C1 segment of cervical spinal cord (tissue), 14 donors: ENCODE measurements at places on chromosomes 3 and 15.

DNA sequence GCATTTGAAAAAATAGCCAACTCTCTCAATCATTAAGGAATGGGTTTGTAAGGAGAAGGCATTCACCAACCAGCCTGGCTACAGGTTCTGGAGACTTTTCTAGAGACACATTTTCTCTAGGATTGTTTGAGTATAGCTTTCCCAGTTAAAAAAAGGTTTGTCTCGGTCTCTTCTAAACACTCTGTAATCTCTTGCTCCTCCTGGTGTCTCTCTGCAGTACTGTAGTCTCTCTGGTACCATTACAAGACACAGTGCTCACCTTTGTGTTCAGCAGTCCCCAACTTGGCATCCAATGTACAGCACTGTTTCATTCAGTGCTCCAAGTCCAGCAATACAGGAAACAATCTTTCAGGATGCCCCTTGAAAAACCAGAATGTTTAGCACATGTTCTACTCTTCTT lies 534.4 kb downstream of the ZNF385D start:
- no peak for DNase-seq

- no peak for DNase-seq
Measured at GRCh38 chr15:70761046-70761445, 2.3 kb downstream of the UACA start.

GRCh38 chr3:112253301-112253971 lies 40.6 kb downstream of the SLC9C1 start:
- no peak for DNase-seq

DNA sequence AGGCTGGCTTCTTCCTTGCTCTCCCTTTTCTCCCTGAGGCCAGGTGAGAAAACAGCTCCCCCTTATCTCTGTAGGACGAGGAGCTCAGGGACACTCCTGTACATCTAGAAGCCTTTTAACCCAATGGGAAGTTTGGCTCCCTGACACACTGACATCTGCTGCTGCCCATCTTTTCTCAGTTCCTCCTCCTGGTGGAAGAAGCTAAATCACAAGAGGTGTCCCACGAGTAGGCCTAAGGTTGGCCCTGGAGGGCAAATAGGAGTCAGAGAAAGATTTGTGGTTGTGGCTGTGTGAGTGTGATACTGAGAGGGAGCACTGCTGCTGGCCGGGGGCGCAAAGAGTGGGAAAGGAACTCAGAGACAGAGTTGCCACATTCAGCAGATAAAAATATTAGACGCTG lies 49.5 kb downstream of the ARHGAP31 start:
- no peak for DNase-seq

GRCh38 chr3:152472672-152472954 lies 203.9 kb downstream of the MBNL1 start:
- no peak for DNase-seq

DNA sequence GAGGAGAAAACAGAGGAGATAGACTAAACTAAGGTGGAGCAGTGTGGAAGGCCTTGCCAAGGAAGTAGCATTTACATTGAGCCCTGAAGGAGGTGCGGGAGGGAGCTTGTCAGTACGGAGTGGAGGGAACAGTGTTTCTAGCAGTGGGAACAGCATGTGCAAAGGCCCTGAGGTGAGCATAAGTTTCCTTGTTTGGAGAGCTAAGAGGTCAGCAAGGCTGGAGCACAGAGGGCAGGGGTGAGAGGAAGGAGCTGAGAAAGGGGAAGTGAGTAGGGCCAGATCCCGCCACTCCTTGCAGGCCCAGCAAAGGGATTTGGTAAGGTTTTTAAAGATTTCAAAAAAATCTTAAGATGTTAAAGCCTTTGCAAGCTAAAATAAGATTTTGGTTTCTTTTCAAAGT lies 70.1 kb downstream of the HMCES start:
- DNase-seq: no peak

GRCh38 chr15:35281515-35281914 lies 196.4 kb upstream of the NANOGP8 start:
- DNase-seq: no peak

- DNase-seq: no peak
Measured at GRCh38 chr3:104696470-104696869, 670.2 kb upstream of the ALCAM start.

GRCh38 chr3:37147666-37148065 lies 26.7 kb downstream of the LRRFIP2 start:
- no peak for DNase-seq

DNA sequence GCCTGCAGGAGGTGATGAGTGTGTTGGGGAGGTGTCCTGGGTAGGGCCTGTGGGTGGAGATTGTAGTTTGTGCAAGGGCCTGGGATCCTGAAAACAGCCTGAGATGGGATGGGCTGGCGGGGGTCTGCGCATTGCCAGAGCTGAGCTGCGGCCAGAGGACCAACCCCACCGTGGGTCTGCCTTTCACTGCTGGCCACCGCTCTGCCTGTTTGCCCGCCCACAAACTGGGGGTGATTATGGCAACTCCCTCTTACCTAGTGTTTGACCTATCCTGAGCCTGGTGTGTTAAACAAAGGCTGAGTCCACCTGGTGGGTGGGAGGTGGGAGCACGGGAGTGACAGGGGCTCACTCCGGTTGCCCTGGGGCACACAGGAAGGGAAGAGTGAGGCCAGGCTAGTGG lies 9.8 kb downstream of the ABTB1 start:
- no peak for DNase-seq

DNA sequence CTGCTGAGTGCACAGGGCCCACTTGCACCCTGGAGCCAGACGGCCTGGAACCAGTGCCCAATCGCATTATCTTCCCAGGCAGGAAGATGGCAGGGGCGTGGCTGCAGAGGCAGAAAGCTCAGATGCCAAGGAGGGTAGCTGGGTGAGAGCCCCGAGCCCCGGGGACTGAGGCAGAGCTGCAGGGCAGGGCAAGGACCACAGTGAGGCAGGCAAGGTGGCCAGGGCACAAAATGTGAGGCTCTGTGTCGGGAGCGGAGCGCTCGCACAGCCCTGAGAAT lies 1.6 kb upstream of the CCDC33 start:
- DNase-seq: no peak

DNA sequence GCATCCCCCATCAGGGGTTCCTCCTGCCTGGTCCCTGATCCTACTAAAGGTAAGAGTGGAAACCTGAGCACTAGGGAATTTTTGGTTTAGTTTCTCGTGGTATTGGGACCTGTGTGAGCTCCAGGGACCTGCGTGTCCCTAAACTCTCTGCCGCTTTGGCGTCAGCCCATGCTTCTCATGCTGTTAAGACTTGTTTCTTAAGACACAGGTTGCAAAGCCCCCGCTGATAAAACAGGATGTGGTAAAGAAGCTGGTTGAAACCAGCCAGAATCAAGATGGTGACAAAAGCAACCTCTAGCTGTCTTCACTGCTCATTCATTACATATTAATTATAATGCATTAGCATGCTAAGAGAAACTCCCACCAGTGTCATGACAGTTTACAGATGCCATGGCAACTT lies 64.6 kb downstream of the LYZL4 start:
- no peak for DNase-seq

- no peak for DNase-seq
Measured at GRCh38 chr15:26113296-26113695, 250.2 kb upstream of the ATP10A start.

- DNase-seq: no peak
Measured at GRCh38 chr15:66025972-66026371, 156.7 kb downstream of the RAB11A start.

GRCh38 chr3:12869035-12869621 lies 27.8 kb upstream of the RPL32 start:
- DNase-seq: no peak

GRCh38 chr3:186401556-186401955 lies 39.5 kb upstream of the DGKG start:
- DNase-seq: no peak

DNA sequence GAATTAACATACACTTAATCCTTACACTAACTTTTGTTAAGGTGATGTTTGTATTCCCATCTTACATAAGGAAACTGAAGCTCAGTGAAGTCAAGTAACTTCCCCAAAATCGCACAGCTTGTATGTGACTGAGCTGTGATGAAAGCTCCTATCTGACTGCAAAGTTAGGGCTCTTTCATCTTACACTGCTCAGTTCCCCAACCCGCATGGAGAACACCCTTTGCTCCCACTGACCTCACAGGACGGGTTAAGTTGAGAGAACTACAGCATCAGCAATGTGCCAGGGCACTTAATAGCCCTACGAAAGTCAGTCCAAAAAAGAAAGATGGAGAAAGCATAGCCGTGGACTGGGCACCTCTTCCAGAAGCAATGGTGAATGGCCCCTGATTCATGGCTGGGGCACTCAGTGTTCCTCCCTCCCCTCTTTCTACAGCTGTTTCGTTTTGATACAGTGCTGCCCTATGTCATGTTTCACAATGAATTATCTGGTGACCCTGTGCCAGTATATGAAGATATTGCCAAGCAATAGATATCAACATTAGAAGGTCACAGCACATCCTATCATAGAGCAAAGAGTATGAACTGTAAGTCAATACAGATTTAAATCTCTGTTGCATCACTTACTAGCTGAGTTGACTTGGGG lies 38.0 kb downstream of the CADPS start:
- no peak for DNase-seq

- DNase-seq: no peak
Measured at GRCh38 chr3:146160321-146160963, 542 bp downstream of the PLOD2 start.

DNA sequence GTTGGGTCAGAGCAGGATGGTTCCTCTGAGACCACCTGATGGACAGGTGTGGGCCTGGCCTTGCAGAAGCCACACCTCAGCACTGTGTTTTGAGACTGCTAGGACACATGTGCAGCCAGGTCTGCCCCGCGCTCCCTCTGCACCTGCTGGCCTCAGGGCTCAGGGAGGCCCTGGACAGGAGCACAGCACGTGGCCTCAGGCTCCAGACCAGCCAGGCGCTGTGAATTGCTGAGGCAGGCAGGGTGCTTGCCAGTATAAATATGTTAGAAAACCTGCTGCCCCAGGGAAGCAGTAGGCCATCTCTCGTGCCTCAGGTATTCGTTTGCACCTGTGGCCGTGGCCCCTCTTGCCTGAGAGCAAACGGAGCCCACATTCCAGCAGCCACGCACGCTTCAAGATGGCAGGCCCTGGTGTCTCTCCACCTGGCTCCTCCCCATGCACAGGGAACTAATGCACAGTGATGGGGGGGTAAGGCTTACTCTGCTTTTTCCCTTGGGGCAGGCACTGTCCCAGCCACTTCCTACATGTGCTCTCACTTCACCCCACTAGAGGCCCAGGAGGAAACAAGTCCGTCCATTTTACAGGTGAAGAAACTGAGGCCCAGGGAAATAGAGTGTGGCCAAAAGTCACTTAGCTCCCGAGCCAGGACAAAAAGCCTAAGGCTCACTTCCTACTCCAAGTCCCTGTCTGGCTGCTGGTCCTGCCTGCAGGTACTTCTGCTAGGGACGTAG lies 20.4 kb downstream of the SEC61A1 start:
- no peak for DNase-seq

DNA sequence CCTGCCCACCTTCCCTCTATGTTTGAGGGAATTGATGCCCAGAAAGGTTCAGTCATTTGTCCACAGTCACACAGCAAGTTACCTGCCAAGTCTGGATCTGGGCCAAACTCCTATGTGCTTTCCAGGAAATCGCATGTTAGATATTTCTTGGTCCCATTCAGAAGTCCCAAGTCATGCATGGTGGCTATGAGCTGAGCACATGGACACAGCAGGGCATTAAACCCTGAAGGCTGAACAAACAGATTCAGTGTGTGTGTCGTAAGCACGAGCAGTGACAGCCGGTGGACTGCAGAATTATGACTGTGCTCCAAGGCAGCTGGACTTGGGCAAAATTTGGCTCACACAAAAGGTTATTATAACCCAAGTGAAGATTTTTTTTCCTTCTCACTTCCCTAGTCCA lies 11.4 kb upstream of the SLC6A6 start:
- peak; percentile 36 for DNase-seq

GRCh38 chr15:82551646-82552247 lies 11.5 kb upstream of the RPS17 start:
- DNase-seq: no peak

- no peak for DNase-seq
Measured at GRCh38 chr3:154872074-154872473, 208.0 kb upstream of the MME start.

- no peak for DNase-seq
Measured at GRCh38 chr3:59876533-59877062, 826.8 kb upstream of the CFAP20DC start.

- no peak for DNase-seq
Measured at GRCh38 chr3:10876661-10877060, 60.6 kb downstream of the SLC6A11 start.

DNA sequence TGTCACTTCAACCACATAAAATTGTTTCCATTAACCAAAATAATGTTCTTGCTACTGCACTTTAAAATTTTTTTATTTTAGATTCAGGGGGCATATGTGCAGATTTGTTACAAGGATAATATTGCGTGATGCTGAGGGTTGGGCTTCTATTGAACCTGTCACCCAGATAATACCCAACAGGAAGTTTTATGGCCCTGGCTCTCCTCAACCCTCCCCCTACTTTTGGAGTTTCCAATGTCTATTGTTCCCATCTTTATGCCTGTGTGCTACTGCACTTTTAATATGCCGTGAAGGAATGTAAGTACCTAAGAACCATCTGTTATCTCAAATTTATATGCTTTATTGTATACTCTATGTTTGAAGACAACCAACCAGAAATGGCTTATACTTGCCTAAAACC lies 42.0 kb upstream of the IMPG2 start:
- DNase-seq: no peak

DNA sequence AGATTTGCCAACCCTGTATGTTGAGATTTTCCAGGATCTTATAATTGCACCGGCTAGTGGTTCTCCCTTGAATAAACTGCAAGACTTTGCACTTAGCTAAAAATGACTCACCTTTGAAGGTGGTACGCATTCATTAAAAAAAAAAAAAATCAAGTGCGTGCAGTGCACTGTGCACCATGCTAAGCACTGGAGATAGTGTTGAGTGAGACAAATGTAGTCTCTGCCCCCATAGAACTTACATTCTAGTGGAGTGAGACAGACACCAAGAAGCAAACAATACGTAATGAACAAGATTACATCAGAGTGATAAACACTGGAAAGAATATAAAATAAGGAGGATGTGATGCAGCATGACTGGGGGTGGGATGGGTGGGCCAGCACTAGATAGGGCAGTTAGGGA lies 69.4 kb downstream of the ITPR1 start:
- DNase-seq: no peak

GRCh38 chr15:46178138-46178537 lies 543.3 kb downstream of the SQOR start:
- DNase-seq: no peak

DNA sequence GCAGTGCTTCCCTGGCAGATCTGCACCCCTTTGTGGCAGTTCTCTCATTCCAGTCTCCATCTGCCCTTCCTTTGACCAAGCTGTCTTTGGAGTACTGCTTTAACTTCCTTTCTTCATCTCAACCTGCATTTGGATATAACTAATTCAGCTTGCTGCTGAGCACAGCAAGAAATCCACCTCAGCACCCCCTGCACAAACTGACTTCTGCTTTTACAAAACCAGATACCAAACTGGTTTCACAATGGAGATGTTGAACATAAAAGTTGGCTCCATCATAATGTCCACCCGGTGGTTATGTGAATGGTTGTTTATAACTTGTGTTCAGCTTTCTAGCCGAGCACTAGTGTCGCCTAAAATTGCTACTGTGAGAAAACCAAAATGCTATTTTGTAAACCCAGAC lies 341.1 kb upstream of the SEMA6D start:
- no peak for DNase-seq
